Umbilical cord (tissue), 2 donors: ENCODE measurements at places on chromosomes 16 and 17. TPM values are rescaled to one million over a fixed set of nuclear protein-coding genes. Genes with fewer than 3 reads are reported as not detected.

DNA sequence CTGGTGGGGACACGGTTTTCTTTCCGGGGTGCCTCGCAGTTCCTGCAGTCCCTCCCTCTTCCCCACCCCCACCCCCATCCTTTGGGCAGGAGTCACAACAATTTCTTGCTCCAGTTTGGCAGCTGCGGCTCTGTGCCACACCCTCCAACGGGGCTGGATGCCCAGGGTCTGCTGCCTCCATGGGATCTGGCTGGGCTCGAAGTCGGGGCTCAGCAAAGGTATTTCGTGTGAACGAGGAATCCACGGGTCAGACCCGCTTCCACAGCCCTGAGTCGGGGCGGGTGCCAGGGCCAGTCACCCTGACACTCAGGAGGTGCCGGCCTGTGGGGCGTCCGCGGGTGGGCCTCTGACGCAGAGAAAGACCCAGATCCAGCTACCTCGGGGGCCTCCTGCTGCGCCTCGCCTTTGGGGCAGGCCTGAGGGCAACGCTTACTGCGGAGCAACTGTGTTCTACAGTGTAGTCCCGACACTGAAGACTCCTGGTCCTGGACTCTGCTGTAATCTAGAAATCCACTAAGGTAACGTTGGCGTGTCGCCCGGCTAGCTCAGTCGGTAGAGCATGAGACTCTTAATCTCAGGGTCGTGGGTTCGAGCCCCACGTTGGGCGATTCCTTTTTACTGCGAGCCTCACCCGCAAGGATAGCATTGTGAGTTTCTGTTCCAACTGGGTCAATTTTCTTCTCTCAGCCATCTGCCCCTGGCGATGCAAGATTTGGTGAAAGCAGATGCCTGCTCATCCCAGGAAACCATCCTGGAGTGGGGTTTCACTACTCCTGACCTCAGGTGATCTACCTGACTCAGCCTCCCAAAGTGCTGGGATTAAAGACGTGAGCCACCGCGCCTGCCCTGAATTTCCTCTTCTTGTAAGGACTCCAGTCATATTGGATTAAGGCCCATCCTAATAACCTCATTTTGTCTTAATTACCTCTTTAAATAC is 12.6 kb upstream of the OR1F1 start:
- DNase-seq: no peak

GRCh38 chr17:19244781-19245180 is 7.6 kb downstream of the EPN2 start:
- DNase-seq: no peak

DNA sequence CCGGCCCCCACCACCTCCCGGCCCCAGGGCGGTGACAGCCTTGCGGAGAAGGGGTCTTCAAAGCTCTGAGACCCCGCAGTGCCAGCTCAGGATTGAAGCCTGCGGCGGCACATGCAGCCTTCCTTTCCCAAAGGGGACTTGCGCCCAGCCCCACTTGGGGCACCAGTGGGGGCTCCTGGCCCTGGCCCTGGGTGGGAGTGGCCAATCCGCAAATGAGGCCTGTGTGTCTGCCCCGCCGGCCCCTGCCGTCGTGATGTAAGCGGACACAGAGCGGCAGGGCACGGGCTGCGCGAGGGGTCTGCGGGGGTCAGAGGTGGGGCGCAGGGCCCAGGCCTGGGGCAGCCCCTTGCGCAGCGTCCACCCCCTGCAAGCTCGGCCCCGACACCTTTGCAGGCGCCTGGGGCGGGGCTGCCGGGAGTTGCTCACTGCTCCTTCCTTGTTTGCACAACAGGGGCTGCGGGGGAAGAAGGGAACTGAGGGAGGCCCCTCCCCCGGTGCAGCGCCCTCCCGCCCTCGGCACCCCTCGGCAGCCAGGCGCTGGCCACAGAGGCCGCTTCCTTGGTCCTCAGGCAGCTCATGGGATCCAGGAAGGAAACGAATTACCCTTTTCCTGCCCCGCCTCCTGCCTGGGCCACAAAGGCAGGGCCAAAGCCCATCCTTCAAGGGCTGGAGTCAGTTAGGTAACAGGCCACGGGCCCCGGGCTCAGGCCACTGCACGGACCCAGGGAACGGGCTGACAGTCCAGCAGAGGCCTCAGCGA is 2.9 kb downstream of the SLC16A3 start:
- peak; percentile 85 for DNase-seq

DNA sequence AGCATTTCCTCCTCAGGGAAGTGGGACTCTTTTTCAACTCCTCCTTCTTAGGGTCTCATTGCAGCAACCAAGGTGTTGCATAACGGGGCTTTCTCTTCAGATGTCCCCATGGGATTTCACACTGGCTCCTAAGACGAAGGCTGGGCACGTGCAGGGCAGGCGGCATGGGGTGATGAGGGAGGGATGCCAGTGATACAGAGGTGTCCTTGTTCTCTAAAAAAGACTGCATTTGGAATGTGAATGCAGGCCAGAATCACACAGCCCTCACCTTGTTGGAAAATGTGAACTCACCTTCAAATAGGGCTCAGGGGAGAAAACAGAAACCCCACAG is 105.6 kb downstream of the XYLT1 start:
- no peak for DNase-seq

GRCh38 chr16:85752511-85753420 is 1.9 kb upstream of the C16orf74 start:
- peak; percentile 50 for DNase-seq

GRCh38 chr17:79789943-79790804 is 6.7 kb downstream of the CBX8 start:
- DNase-seq: no peak

DNA sequence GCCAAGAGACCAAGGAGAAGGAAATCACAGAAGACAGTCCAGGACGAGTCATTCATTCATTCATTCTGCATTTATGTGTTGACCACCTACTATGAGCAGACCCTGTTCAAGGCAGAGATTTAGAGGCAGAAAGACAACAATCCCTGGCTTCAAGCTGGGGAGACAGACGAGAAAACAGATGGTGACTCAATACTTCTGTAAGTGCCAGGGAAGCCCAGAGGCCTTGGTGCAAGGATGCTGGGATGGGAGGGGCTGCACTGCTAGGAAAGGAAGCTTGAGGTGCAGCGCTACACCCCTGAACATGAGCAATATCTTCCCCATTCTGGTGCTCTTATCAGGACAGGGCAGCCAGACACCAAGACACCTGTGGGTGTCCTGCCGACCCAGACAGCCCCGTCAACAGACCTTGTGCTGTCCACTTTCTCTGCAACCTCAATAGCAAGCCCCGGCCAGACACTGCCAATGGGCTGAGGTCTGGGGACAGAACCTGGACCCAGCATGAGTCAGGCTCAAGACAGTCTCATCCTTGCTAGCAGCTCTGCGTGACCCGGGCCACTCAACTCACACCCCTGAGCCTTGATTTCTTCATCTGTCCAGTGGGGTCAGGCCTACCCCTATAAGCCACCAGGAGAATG is 163.5 kb downstream of the COPRS start:
- peak; percentile 70 for DNase-seq

GRCh38 chr16:28538733-28539596 is at the start of gene NUPR1:
NUPR1 (minus strand) TSS chr16:28538974; CDS start chr16:28538907, 67 bp downstream.
- peak; percentile 99 for DNase-seq

DNA sequence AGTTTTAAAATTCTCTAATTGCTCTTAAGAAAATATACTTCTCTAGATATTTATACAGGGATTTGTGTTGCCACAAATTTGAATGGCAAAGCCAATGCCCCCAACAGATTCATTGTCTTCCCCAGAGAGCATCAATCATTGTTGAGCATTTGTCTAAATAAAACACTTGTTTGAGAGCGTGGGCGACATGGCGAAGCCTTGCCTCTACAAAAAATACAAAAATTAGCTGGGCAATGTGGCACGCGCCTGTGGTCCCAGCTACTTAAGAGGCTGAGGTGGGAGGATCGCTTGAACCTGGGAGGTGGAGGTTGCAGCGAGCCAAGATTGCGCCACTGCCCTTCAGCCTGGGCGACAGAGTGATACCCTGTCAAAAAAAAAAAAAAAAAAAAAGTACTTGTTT is 13.4 kb upstream of the SRSF1 start:
- no peak for DNase-seq

GRCh38 chr16:27304881-27305745 is 8.7 kb upstream of the IL4R start:
- DNase-seq: peak; percentile 59

Gene GAS2L2
- total RNA-seq: 1.4 TPM

Gene NLGN2
- 4.8 TPM for total RNA-seq

Gene KRT27
- not detected for total RNA-seq

Gene TBC1D3C
- total RNA-seq: 8.7 TPM

Gene CHST5
- 1.4 TPM for total RNA-seq
